Fibroblast of skin of abdomen (primary cell): ENCODE measurements at places on chromosomes 3 and 15.

DNA sequence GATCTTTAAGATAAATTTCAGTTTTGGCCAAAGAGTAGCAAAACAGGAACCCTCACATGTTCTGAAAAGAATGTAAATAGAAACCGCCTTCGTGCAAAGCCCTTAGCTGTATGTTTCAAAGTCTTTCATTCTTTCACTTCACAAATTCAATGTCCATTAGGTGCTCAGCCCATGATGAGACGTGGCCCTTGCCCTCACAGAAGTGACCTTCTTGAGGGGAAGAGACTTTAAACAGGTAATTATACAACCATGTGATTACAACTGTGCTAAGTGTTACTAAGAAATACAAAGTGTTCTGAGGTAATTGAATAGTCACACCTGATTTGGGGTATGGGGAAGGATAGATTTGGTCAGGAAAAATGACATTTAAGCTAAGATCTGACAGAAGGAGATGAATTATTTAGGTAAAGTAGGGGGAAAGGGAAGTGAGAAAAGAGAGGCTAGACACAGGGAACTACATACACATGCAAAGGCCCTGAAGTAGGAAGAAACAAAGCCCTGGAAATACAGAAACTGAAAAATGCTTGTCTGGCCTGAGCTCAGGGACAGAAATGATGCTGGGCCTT is 19.6 kb downstream of the HSPBAP1 start:
- no peak for DNase-seq

- DNase-seq: no peak
Observed at GRCh38 chr15:84604826-84605553, 4.2 kb downstream of the ZSCAN2 start.

DNA sequence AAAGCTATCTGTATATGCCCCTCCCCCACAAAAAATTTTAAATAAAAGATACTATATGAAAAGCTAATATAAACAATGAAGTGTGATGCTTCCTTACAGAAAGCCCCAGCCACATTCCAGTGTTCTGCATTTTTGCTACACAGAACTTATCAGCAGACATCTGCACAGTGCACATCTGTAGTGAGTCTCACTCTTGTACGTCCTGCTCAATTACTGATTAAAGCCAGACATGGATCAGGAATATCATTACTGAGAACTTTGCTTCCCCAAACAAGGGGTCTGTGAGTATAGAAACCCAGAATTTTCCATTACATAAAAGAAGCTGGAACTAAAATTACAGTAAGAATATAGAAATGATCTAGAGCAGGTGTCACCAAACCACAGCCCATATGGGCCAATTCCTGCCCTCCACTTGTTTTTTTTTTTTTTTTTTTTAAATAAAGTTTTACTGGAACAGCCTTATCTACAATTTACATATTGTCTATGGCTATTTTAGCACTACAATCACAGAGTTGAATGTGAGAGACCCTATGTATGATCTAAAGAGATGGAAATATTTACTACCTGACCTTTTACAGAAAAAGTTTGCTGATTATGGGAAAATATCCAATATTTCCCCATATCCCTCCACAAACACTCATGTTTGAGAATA is 45.7 kb downstream of the UBP1 start:
- DNase-seq: peak; percentile 26

DNA sequence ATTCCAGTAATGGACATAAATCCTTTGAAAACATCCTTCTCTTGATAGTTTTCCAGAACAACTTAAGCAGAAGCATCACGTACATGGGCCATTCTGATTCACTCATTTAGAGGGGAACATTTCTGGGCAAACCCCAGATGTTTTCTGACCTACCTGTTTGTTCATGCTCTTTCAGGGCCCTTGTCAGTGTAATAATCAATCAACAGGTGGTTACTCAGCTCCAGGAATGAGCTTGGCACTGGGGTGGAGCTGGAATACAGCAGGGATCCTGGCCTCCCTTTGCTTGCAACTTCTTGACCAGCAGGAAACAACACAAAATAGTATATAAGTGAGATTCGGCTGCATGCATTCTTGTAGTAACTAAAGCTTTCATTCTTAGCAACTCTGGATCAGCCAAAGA is 9.2 kb upstream of the UBE2E1 start:
- no peak for DNase-seq

DNA sequence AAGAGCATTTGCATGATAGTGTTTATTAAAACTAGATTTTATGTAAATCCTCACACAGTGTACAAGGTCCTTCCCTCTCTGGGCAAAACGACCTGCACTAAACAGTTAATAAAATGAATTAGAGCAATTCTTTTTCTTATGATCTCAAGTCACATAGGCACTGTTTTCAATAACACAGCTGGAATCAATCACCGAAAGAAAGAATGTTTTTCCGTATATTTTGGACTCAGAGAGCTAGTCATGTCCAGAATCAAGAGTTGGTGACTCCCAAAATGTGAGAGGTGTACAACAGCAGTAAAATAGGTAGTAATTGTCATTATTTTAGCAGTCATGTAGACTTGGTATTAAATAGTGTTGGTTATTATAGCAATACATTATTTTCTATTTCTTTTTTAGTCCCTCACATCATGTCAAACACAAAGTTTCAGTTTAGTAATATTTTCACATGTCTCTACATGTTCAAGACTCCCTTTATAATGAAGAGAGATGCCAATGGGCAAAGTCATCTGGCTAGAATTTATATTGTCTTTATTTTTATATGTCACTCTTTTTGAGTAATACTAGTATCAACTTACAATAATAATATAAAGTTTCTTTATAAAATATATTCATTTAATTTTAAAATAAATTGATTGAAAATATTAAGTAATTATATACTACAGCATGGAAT is 448.6 kb upstream of the CDIN1 start:
- DNase-seq: peak; percentile 28

GRCh38 chr3:192993411-192993810 is 75.8 kb upstream of the MB21D2 start:
- DNase-seq: no peak

DNA sequence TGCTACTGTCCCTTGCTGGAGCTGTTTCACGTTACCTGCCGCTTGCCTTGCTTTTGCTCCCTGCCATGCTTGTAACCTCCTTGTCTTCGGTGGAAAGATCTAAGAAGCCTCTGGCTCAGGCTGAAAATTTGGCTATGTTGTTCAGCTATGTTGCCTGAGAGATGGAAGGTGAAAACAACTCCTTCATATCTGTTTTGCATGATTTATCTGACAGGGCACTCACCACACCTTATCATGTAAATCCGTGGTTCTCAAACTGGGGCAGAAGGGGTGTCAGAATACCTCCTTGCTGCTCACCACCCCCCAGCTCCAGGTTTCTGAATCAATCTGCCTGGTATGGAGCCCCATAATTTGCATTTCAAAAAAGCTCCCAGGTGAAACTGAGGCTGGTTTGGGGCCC is 6.5 kb upstream of the CORO2B start:
- no peak for DNase-seq

DNA sequence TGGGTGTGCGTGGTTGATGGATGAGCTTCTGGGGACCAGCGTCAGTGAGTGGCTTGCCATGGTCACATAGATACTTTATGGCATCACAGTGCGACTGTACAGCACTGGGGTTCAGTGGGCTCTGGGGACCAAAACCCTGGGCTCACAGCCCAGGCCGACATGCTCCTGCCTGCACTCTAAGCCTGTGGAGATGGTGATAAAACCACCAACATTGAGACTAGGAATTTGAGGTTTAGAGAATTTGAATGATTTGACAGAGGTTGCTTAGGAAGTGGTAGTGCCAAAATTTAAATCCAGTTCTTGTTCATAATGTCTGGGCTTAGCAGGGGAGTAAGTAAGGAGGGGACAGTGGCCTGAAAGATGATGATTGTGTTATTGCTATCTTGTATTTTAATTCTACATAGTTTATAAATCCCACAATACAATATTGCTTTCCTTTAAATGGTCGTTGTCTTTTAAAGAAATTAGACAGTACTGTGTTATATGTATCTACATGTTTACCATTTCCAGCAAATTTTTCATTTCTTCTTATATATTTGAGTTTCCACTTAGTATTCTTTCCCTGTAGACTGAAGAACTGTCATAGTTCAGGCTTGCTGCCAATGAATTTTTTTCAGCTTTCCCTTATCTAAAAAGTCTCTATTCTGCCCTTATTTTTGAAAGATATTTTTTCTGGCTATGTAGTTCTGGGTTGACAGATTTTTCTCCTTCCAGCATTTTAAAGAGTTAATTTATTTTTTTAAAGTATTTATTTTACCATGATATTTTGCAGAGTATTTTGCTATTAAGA is 235.4 kb upstream of the RGMA start:
- peak; percentile 21 for DNase-seq

DNA sequence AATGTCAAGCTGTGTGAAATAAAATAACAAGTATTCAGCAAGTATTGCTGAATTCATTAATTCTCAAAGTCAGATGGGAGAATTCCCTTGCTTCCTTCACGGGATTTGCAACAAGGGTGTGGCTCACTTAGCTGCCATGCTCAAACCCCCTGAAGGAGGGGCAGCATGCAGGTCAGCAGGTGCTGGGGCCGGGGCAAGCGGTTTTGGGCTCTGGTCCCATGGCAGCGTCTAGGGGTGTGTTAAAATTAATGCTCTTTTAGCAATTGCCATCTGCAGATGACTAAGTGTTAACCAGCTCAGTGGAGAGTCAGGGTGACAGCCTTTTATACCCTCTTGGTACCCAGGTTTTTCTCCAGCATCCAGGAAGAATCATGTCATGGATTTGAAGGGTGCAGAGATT is 40.0 kb upstream of the RBMS3 start:
- no peak for DNase-seq

- no peak for DNase-seq
Observed at GRCh38 chr3:248864-249520, 52.4 kb downstream of the CHL1 start.

DNA sequence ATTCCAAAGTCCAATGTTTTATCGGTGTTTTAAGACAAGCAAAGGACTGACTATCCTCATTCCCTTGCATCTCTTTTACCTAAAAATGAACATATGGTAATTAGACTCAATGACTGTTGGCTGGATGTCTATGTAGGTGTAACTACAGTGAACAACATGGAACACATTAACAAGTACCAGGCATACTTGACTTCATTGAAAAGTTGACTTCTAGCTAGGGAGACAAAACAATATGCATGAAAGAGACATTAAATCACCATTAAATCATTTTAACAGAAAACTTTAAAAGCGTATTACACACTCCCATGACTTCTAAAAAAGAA is 34.3 kb upstream of the ANPEP start:
- no peak for DNase-seq

GRCh38 chr15:66138892-66139590 is 114.5 kb downstream of the MEGF11 start:
- no peak for DNase-seq

DNA sequence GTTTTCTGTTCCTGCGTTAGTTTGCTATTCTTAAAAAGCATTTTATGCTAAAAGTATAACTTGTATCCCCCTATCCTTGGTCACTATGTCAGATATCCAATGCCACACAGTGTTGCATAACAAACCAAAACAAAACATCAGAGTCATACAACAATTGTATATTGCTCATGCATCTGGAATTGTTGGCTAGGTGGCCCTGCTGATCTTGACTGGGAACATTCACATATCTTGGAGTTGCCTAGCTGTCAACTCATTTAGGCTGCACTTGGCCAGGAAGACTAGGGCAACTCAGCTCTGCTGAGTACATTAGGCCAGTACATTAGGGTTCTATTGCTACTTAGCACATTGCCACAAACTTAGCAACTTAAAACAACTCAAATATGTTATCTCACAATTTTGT is 706.5 kb upstream of the UBE2E2 start:
- no peak for DNase-seq

GRCh38 chr3:28905798-28906197 is 375.1 kb upstream of the RBMS3 start:
- no peak for DNase-seq

DNA sequence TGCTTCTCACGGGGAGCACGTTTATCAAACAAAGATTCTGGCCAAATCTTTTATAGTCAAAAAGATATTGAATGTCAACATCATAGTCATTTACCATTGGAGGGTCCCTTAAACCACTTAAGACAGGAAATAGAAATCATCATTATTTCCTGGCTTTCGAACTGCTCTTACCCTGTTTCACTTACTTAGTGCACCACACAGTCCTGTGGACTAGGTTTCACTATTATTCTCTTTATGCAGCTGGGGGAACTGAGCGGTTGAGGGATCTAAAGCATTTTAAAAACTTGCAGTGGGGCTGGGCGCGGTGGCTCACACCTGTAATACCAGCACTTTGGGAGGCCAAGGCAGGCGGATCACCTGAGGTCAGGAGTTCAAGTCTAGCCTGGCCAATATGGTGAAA is 13.7 kb upstream of the TPRG1 start:
- no peak for DNase-seq

- DNase-seq: peak; percentile 57
Observed at GRCh38 chr3:113773381-113773780, 26.5 kb downstream of the ATP6V1A start.

- peak; percentile 41 for DNase-seq
Observed at GRCh38 chr3:195270079-195270816, 711 bp downstream of the XXYLT1 start.

- no peak for DNase-seq
Observed at GRCh38 chr15:26660241-26660640, 112.6 kb downstream of the GABRB3 start.

DNA sequence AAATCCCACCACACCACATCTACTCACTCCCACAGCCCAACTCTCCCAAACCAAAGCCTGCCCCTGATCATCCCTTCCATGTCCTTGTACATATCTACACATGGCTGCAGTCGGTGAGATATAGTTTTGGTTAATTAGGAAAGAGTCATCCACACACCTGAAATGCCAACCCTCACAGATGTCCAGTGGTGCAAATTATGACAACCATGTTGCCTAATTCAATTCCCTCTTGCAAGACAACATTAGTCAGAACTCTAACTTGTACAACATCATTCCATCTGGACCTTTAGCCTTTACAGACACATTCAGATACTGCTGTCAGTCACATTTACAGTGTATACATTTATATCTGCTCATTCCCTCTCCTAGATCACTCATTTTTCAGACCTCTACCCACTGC is 41.2 kb downstream of the TUBGCP4 start:
- no peak for DNase-seq

DNA sequence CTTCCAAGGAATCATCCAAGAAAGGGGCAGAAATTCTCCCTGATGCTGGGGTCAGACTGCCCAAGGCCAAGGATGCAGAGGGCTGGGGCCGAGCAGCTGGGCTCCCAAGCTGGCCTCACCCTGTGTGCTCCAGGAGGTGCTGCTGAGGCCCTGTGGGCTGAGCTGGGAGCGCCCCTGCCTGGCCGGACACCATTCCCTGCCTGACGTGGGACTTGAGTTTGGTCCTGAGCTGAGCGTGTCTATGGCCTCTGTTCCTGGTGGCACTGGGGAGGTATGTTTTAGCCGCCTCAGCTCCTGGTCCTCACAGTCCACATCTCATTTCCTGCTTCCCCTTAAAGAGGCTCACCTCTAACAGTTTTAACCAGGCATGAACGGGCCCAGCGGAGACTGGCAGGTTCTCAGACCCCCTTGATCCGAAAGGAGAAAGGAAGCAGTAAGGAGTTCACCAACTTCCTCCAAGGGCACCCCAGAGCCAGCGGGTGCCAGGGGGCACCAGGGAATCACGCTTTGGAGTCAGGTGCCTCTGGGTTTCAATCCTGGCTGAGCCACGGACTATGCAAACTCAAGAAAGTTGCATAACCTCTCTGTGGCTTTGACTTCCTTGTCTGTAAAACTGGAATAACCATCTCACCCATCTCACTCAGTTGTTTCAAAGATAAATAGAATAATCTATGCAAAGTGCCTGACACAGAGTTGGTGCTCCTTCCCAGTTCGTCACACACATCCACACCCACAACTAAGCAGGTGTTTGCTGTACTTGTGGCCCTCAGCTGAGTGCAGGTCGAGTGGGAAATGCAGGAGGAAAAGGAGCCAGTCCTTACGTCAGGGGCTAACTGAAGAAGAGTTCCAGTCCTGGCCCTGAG is 48.6 kb downstream of the SLC12A8 start:
- no peak for DNase-seq

- no peak for DNase-seq
Observed at GRCh38 chr15:96121086-96121920, 209.2 kb upstream of the NR2F2 start.
